HS-5 (cell line): ENCODE measurements at places on chromosomes 12 and 14.

DNA sequence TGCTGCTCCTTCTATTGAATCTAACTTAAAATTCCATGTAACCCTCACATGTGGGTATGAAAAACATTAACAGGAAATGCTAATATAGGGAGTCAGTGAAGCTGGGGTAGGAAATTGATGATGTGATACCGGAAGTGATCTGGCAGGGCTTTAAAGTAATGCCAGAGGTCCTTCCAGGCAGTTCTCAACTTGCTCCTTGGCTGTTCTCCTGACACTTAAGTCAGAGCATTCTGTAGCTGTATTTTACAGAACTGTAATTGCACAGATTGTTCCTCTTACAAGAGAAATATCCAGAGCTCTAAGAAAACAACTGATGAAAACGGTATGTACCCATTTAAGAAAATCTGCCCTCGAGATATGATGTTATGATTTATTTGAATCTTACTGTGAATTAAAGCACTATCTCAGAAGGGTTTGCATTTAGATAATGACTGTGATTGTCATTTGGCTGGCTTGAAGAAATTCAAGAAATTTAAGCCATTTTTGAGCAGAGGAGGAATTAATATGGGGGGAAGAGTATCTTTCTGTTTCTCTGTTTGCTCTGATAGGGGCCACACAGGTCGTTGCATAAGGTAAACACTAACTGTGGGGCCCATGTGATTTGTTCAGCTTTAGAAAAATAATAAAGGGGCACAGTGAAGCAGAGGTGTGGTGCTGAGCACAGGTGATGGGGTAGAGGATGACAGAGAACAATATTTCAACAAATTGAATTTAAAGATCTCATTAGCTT is 88.4 kb downstream of the BBS10 start:
- DNase-seq: peak; percentile 78

DNA sequence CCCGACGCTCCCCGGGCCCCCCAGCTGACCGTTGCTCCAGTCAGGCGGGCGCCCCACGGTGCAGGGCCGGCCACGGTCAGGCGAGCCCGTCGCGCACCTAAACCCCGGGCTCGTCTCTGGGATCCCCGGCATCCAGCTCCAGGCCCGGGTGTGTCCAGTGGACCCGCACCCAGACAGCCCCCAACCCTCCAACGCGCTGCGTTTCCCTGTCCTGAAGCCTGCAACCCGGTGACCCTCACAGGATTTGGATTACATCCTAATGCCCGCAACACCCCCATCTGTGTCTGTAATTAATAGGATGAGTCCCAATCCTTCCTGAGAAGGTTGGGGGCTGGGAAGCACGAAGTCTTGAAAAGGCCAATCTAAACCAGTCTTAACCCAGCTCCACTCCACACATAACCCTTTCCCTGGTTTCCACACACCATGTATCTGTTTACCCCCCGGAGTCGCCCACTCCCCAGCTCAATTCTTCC is 10.4 kb downstream of the CPNE6 start:
- no peak for DNase-seq

- no peak for DNase-seq
Measured at GRCh38 chr14:23025151-23025814, 9.4 kb downstream of the PSMB5 start.

DNA sequence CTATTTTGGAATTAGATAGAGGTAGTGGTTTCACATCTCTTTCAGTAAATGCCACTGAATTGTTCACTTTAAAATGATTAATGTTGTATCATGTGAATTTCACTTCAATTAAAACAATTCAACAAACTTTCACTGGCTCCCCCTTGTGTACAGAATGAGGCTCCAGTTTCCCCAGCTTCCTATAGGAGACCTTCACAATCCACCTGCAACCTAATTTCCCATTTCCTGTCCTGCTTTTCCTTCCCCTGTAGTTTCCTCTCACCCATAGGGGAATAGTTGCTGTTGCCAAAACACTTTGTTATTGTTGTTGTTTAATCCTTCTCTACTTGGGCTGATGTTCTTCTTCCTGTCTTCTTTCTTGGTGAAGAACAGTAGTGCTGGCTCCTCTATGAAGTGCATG is 59.8 kb downstream of the NPAS3 start:
- peak; percentile 4 for DNase-seq

DNA sequence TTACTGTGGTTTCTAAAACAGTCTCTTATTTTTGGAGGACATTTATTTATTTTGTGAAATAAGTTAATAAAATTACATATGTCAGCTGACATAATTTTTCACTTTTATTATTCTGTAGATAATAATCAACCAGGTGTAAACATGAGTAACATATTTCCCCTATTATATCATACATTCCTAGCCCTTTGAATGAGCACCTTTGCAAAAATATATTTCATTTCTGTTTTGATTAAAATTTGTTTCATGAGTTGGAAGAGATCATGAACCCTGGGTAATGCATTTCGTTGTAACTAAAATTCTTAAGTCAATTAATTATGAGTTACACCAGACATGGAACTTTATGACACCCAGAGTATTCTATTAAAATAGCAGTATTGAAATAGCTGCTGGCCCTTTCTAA is 56.3 kb downstream of the SLC16A7 start:
- DNase-seq: no peak

- no peak for DNase-seq
Measured at GRCh38 chr12:1171657-1172408, 180.8 kb downstream of the ERC1 start.

GRCh38 chr12:268483-268840 is 5.8 kb upstream of the SLC6A13 start:
- no peak for DNase-seq

DNA sequence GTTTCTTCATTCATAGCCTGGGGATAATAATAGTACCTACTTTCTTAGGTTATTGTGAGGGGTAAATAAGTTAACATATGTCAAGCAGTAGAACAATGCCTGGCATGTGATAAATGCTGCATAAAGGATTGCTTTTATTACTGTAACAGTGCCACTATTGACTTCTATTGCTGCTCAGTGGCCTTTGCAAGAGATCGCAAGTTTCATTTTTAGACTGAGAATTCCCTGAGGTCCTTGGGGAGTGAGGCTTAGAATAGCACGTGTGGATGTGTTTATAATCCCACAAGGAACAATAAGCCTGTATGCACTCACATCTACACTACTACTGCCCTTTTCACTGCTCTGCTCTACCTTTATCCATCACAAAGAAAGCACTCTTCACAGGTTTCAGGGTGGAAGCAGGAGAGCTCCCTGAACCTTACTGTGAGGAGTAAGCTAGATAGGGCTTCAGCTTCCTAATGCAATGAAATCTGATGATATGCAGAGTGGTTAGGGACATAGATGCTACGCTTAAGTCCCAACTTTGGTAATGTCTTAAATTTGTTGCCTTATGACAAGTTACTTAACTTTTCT is 302.6 kb downstream of the SNAPC1 start:
- DNase-seq: no peak

DNA sequence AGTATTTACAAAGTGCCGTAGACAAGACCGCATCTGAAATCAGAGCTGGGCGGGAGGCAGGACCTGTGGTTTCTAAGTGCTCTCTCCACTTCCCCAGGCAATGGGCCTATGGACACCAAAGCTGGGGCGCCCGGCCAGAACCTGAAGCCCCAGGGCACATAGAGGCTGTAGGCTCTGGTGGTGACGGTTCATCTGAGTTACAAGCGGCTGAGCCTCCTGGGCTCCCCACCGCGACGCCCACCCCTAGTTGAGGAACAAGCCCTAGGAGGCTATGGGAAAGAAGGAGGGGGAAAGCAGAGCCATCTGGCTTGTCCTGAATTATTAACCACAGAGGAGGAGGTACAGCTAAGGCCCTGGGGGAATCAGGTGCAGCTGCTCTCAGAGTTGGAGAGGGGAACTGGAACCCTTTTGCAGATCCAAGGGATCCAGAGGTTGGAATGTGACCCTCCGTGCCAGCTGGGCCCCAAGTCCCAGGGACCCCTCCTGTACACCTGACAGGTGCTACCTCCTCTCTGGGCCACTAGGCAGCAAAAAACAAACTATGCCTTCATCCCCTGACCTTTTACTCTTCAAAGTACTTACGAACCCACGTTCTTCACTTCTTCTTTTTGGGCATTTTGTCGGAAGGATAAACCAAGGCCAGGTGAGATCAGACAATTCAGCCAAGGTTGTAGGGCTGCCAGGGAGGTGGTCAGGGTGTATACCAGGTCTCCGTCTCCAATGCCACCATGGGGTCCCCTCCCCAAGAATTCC is 77.2 kb downstream of the ARL6IP4 start:
- DNase-seq: no peak

- no peak for DNase-seq
Measured at GRCh38 chr12:106601496-106601895, 18.7 kb downstream of the RFX4 start.
